GM10248 (cell line): ENCODE measurements at places on chromosomes 7 and 10.
A peak's percentile ranks its signal among the peaks of the same experiment; 100 is the strongest.

- peak; percentile 41 for DNase-seq
These were observed 38.4 kb downstream of the VSTM4 start for GRCh38 chr10:49076741-49077521.

- no peak for DNase-seq
These were observed 54.8 kb upstream of the SLC35B4 start for GRCh38 chr7:134371536-134371935.

- no peak for DNase-seq
These were observed 98.5 kb downstream of the CABCOCO1 start for GRCh38 chr10:61760943-61761824.

DNA sequence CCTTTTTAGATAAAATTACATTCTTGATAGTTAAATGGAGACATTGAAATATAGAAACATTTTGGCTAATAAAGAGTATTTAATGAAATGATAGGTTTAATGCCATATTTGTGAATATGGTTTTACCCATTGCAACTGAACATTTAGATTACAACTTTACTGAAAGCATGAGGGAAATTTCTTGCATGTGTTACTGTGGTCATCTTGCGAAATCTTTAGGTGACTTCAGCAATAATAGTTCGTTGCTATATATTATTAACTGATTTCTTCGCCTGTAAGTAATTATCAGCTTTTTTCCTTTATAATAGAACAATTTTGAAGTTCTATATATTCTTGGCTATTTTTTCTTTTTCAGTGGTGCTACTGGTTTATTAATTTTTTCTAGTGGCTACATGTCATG is 83.2 kb downstream of the MLLT10 start:
- no peak for DNase-seq

GRCh38 chr7:134873253-134873652 is 93.8 kb downstream of the CALD1 start:
- DNase-seq: no peak

DNA sequence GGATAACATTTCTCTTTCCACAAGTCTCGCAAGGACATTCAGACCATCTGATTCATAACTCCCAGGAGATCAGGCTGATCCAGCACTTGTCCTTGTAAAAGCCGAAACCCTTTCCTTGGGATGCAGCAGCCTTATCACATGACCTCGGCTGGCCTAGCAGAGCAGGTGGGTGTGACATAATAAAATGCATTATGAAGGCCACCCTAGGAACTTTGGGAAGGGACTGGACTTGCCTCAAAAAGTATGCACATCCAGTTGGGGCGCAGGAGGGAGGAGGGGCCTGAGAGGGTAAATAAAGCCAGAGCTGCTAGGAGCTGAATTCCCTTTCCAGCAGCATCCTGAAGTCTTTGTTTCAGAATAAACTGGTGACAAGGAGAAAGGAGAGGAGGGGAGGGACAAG is 260.8 kb downstream of the SNX13 start:
- DNase-seq: no peak

GRCh38 chr10:24824536-24824935 is 100.8 kb upstream of the ARHGAP21 start:
- no peak for DNase-seq

DNA sequence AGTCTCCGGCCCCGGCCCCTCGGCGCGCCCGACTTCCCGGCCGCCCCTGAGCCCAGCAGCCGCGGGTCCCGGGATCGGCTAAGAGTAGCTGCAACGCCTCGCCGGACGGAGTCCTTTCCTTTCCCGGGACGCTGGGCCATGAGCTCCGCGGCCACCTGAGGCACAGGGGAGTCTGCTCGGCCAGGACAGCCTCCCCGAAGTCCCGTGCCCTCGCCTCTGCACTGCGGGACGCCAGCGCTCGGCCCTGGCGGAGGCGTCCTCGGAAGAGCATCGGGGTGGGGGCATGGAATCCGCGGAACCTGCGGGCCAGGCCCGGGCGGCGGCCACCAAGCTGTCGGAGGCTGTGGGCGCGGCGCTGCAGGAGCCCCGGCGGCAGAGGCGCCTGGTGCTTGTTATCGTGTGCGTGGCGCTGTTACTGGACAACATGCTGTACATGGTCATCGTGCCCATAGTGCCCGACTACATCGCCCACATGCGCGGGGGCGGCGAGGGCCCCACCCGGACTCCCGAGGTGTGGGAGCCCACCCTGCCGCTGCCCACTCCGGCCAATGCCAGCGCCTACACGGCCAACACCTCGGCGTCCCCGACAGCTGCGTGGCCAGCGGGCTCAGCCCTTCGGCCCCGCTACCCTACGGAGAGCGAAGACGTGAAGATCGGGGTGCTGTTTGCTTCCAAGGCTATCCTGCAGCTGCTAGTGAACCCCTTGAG is 502 bp downstream of the SLC18A3 start:
- no peak for DNase-seq

DNA sequence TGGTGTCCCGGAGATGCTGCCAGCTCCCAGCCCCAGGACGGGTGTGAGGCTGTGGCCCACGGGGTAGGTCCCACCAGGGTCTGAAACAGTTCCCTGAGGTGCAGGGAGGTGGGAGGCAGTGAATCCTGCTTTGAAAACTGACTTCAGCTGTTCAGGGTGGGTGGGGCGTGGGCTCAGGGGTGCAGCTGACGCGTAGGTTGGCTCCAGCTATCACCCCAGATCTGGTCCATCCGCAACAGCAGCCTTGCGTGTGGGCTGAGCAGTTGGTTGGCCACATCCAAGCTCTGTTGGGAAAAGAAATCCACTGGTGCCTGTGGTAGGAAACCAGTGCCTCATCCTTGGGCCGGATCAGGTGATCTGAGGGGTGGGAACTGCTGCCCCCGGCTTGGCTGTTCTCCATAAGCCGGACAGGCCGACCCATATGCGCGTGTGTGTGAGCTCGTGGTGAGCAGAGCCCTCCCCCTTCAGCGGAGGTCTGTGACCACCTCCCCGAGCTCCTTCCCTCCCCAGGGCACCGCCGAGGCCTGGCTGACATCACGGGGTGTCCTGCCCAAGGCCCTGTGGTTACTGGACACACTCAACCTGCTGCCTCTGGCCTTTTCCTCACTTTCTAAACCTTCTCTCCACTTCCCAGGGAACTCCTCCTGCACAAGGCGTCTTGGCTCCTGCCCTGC is 15.4 kb upstream of the FAM20C start:
- DNase-seq: no peak

DNA sequence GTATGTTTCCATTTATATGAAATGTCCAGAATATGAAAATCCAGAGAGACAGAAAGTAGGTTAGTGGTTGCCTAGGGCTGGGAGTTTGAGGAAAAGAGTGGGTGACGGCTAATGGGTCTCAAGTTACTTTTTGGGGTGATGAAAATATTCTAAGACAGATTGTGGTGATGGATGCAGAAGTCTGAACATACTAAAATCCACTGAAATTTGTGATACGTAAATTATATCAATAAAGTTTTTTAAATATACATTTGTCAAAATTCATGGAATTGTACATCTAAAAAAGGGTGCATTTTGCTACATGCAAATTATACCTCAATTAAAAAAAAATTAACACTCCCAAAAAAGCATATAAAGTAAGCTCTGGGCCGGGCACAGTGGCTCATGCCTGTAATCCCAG is 9.4 kb downstream of the DDIT4 start:
- no peak for DNase-seq

GRCh38 chr10:122459561-122460273 is 1.6 kb upstream of the HTRA1 start:
- DNase-seq: no peak

DNA sequence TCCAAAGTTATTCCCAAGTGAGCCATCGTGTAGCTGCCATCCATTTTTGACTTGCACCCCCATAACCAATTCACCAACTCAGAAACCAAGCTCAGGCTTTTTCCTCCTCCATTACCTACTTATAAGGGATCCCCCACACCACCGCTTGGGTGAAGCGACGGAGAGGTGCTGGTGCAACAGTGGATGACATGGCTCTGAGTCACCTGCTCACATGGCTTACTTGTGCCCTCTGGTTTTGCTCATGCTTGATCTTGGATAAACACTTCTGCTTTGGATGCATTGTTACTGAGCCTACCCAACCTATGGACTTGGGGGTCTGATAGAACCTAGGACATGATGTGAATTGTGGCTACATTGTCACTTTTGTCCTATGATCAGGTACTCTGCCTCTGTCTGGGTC is 12.0 kb upstream of the AKR1B1 start:
- DNase-seq: no peak

DNA sequence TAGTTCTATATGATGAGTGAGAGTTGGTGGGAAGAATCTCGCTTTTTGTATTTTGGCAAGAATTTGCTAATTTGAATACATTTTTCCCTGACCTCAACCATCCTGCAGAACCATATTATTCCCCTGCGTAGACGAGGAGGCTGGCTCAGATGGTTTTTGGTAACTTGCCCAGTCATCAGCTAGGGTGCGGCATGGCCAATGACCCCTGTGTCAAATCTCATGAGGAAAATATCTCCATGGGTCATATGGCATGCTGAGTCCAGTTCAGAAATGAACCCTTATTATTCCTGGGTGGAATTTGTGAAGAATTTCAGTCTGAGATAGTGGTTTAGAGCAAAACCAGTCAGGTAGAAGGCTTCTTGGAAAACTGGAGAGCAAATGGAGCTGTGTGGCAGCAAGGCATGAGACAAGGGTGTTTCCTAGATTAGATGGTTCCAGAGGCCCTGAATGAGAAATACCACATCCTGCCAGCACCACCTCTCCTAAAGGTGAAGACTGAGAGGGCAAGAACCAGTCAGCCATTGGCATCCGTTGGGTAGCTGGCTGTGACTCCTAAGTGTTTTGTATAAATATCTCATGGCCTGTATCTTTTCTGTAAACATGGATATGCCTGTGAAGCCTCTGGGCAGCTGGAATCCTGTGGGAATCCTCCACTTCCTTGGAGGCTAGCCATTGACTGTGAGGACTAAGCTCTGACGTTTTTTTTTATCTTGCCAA is 5.8 kb upstream of the UPP1 start:
- no peak for DNase-seq

GRCh38 chr10:47413531-47414226 is 29.6 kb upstream of the ZNF488 start:
- no peak for DNase-seq

- DNase-seq: no peak
These were observed 84.2 kb upstream of the DIP2C start for GRCh38 chr10:773562-774161.

GRCh38 chr10:48724127-48724526 is 39.5 kb downstream of the WDFY4 start:
- no peak for DNase-seq

GRCh38 chr7:50854247-50854646 is 71.6 kb upstream of the GRB10 start:
- no peak for DNase-seq

- DNase-seq: no peak
These were observed 27.0 kb downstream of the OGDHL start for GRCh38 chr10:49735161-49735560.

DNA sequence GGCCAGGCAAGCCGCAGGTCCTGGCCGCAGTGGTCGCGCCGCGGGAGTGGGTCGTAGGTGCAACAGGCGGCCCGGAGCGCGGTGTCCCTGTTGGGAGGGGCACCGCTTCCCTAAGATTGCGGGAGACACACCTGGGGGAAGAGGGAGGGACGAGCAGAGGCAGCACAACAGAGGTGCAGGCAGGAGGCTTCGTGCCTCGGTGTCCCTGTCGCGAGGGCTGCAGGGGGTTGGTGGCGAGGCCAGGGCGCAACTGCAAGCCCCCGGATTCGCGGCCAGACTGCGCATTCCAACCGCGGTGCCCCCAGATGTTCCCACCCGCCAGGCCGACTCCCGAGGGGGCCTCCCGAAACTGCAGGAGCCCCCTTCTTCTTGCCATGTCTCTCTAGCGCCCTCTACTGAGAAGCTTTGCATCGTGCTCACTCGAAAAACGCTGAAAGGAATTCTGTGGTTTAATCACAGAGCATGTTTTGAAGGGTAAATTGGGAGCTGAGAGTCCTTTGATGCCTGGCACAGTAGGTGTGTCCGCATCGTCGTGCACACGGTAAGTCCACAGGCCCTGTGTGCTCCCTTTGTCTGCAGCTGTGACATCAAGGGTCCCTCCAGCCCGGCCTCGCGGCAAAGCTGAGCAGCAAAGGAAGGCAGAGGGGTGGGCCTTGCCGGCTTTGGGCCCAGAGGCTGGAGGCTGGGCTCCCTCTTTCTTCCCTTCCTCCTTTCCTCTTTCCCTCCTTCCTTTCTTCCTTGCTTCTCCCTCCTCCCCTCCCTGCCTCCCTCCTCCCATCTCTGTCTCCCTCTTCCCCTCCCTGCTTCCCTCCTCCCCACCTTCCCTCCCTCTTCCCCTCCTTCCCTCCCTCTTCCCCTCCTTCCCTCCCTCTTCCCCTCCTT is 6.2 kb upstream of the MBL2 start:
- DNase-seq: no peak

DNA sequence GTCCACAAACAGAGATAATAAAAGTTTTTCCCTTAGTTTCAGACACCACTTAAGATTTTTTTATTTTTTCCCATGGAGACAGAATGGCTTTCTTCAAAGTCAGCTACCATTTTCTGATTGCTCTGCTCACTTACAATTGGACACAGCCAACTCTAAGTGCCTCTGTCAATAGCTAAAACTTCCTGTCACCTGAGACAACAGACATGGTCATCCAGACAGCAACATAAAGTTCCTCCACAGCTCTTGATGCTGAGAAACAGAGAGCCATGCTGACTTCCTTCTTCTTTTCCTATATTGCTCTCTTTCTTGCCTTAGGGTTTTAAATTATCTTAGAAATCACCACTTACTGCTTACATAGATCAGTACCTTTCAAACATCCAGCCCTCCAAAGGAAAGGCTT is 12.0 kb downstream of the ZNF800 start:
- DNase-seq: no peak

DNA sequence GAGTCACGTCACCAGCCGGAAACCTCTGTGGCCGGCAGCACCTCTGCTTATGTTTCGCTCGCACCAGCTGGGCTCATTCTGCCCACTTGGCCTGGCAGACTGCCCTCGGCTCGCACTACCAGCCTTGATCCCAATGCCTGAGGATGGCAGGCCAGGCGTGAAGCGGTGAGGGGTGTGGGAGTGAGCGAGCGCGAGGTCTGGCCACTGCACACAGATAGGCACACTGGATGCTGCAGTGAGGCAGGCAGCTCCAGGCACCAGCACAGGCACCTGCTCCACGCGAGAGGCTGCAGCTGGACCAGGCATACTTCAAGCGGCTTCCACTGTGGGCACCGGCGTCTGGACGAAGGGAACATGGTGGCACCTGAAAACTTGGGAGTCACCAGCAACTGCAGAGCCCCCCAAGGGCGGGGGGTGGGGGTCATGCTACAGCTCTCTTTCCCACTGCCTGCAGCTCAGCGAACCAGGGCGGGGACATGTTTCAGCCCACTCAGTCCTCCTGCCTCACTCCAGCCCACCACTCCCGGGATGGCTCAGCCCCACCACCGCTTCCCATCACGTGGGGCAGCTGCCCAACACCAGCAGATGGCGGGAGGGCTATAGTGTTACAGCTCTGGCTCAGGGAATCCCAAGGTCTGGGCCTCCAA is 5.4 kb upstream of the DMTF1 start:
- DNase-seq: no peak

- DNase-seq: no peak
These were observed 137.4 kb upstream of the KCNMA1 start for GRCh38 chr10:77774940-77775391.
